ENCODE measurements at places on chromosomes 6 and 20. TPM values are rescaled to one million over a fixed set of nuclear protein-coding genes. Genes with fewer than 3 reads are reported as not detected.

DNA sequence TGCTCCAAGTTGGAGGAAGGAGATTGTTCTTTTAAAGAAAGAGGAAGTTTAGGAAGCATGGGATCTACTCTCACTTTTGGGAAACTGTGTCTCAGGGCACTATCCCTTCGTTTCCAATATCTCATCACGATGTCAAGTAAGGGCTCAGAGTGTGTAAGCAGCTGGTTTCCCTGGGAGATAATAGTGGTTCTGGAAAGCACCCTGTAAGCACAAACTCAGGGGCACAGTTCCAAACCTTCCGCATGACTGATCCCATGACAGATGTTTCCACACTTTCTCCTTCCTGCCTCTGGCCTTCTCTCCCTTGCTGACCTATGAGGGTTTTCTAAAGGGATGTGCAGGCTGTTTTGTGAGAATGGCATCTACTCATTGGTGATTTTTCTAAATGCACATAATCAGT, 33.9 kb downstream of the ADTRP start:
- peaks cover 4% of the 10 kb centered on the region for H3K36me3 ChIP-seq
- no peaks in the 10 kb centered on the region for H3K4me1 ChIP-seq
- H3K4me3 ChIP-seq = no peak overlapping the region
- no peak for DNase-seq
- H3K27ac ChIP-seq = no peak overlapping the region
- H3K27me3 ChIP-seq = no peaks in the 10 kb centered on the region

LINC00237 gene
- total RNA-seq = not detected

DNA sequence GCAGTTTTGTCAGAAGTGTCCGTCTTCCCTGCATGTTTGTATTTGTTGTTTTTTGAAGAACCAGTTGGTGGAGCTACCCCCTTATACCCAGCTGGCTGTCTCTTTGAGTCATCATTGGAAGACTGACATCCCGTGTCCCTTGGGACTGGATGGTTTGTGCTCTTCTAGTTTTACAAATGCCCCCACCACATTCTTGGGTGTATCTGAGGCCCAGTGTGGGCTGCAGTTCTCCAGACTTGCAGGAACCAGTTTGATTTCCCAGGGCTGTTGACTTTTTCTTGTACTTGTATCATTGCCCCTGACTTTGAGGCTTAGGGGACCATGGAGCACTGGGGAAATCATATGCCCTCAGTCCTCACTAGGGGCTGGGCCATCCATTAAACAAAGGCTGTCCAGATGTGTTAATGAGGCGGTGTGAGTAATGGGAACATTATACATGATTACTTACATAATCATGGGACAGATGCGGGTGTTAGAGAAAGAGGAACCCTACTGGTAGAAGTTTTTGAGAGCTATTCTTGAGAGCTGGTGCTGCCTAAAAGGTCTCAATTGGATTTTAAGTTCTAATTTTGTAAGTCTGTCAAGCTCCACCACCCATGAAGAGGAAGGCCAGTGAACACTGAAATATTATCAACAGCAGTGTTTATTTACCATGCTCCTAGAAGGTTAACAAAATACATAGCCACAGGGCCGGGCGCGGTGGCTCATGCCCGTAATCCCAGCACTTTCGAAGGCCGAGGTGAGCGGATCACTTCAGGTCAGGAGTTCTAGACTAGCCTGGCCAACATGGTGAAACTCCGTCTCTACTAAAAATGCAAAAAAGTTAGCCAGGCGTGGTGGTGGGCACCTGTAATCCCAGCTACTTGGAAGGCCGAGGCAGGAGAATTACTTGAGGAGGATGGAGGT, 8.5 kb downstream of the JARID2 start:
- peaks cover 4% of the 10 kb centered on the region for H3K36me3 ChIP-seq
- no peak overlapping the region for H3K27ac ChIP-seq
- peaks cover 55% of the 10 kb centered on the region for H3K4me1 ChIP-seq
- no peak for DNase-seq
- no peak overlapping the region for H3K4me3 ChIP-seq

- no peak overlapping the region for H3K4me3 ChIP-seq
- H3K27me3 ChIP-seq = peaks cover 2% of the 10 kb centered on the region
- H3K27ac ChIP-seq = no peak overlapping the region
- no peak for DNase-seq
These were observed 131.3 kb upstream of the GMDS start for GRCh38 chr6:2376429-2377355.

SYTL3 gene
- 0.77 TPM for total RNA-seq

DNA sequence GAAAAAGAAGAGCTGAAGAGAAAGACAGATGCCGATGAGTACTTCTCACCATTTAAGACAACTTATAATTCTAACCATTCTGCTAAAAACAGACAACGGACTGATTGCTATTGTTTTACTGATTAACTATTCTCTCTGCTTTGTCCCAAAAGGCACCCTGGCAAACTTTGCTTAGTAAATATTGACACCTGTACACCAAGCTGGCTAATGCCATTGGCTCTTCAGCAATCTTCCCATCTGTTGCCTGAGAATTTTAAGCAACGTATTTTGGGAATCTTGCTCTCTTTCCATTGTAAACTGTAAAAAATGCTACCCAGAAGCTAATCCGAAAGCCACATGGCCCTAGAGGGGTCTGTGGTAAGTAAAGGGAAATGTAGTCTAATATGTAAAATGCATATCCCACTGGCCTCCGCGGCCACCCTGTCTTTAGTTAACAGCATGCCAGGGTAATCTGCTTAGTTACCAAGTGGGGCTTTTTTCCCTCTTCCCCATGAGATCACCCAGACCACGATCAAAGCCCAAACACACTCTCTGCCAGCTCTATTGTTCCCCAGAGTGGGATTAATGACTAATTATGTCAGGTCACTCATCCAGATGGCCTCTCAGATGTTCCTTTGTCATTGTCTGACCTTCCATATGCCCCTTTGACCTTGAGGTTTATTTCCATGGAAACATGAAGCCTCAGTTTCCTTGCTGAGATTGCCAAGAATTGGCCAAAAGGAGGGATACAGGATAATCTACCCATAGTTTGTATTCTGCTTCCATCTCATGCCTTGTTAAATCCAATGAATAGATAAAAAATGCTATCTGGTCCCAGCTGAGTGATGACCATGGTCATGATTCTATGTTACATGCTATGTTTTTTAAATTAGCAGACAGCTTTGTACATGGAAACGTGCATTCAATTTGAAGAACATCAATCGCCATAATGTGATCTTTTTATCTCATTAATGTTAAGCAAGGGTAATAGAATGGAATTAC, 216.4 kb upstream of the MCHR2 start:
- no peak overlapping the region for H3K27ac ChIP-seq
- H3K27me3 ChIP-seq = peaks cover 2% of the 10 kb centered on the region
- H3K36me3 ChIP-seq = no peaks in the 10 kb centered on the region
- DNase-seq = no peak

TTLL9 gene
- total RNA-seq = 0.46 TPM

DNA sequence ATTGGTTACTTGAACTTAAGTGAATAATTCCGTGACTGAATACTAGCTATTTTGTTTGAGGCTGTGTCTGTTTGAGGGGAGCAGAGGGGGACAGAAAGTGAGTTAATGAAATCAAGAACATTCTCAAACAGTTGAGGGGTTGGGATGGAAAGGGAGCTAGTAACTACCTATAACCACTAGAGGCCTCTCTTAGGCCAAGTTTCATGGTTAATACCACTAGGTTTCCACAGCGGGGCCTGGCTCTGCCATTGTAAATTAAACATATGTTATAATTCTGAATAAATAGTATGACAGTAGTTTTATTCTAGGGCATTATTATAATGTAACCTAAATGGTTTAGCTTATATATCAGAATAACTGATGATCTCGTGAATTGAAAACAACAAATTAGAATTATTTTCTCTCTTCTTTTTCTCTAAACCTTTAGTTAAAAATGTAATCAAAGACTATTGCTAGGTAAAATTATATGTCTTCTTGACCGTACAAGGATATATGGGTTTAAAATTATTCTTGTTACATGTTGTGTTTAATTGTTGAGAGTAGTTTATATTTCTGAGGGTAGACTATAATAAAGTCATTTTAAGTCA, 108.1 kb downstream of the BCKDHB start:
- H3K27me3 ChIP-seq = no peaks in the 10 kb centered on the region
- H3K4me1 ChIP-seq = peaks cover 10% of the 10 kb centered on the region
- no peak overlapping the region for H3K4me3 ChIP-seq

- H3K4me3 ChIP-seq = no peak overlapping the region
- H3K4me1 ChIP-seq = no peaks in the 10 kb centered on the region
- no peaks in the 10 kb centered on the region for H3K27me3 ChIP-seq
- no peaks in the 10 kb centered on the region for H3K36me3 ChIP-seq
- no peak for DNase-seq
- no peak overlapping the region for H3K27ac ChIP-seq
These were observed 36.8 kb downstream of the MANEA start for GRCh38 chr6:95614094-95614493.

DNA sequence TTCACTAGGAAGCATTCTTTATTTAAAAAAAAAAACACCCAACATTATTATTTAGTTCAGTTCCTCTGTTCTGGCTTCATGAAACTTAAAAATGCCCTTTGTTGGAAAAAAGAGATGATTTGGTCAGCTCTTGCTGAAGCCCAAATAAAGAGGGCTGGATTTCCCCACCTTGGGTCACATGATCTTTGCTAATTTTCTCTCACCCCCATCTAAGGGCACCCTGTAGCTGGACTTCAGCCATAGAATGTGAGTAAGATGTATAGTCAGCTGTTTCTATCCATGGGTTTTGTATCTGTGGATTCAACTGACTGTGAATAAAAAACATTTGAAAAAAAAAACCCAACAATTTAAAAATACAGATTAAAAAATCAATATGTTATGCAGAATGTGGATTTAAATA, 213.9 kb upstream of the SULF2 start:
- H3K36me3 ChIP-seq = peaks cover 4% of the 10 kb centered on the region
- H3K27ac ChIP-seq = no peak overlapping the region
- no peak for DNase-seq
- no peak overlapping the region for H3K4me3 ChIP-seq

- DNase-seq = no peak
- no peak overlapping the region for H3K4me3 ChIP-seq
These were observed 156.1 kb upstream of the SMLR1 start for GRCh38 chr6:130671119-130671518.

All from endothelial cell (in vitro differentiated cells).